ENCODE measurements at places on chromosomes 5 and 9.
A peak's percentile ranks its signal among the peaks of the same experiment; 100 is the strongest.

DNA sequence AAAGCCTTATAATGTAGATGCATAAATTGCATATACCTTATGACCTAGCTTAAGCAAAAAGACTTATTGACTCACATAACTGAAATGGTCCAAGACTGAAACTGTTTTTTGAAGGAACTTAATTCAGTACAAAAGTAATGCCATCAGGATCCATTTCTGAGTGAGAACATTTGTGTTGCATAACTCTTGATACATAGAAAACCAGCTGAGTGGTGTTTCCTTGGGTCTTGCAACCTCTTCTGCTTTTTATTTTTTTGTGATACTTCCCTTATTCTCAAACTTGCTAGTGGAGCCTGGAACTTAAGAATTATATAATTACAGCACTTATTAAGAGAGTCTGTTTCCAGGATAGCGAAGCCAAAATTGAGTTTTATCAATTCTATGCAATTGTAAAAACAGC lies 272.0 kb downstream of the MAN2A1 start:
- no peak for DNase-seq

DNA sequence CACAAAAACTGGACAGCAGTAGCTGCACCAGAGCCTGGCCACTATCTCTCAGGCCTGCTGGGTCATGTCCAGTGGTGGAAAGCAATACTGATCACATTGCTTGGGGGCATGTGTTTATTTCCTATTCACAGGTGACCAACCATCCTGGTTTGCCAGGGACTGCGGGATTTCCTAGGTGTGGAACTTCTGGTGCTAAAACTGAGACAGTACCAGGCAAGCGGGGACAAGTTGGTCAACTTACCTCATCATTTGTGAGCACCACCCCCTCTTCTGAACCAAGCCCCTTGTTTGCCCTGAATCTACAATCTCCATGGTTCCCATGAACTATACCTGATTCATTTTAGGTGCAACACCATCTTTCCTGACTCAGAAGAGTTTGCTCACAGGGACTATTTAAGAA lies 81.3 kb downstream of the TNC start:
- DNase-seq = no peak

DNA sequence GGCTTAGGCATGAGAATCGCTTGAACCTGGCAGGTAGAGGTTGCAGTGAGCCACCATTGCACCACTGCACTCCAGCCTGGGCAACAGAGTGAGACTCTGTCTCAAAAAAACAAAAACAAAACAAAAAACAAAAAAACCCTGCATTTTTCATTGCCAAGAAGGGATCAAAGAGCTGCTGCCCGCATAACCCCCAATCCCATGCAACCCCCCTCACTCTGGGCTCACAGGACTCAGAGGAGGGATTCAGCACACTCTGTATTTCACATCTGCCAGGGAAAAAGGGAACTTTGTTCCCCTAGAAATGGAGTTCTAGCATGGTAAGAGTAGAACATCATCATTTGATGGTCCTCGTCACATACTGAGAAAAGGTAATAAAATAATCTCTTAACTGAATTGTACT lies 153.9 kb upstream of the GNA14 start:
- DNase-seq = no peak

GRCh38 chr5:58460002-58460731 lies at the start of gene PLK2:
TSS of gene PLK2 (minus strand) at chr5:58460086. CDS start at chr5:58459959, 127 bp downstream.
- DNase-seq = peak; percentile 91

DNA sequence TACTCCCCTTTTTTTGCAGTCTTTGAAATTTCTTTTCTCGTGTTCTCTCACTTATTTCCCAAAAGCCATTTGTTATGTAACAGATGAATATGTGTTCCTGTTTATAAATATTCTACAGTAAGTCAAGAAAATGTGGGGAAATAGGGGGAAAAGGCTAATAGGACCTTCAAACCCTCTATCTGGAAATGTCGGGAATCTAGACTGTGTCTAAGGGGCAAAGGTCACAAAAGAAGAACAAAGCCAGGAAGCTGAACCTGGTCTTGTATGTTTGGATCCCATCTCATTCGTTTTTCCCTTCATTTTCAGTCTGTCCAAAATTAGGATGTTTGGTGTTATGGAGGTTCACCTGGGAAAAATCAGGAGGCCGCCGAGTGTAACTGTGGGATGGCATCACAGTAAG lies 490.3 kb downstream of the NR2F1-AS1 start:
- DNase-seq = no peak

- no peak for DNase-seq
Observed at GRCh38 chr9:79492092-79493009, 79.4 kb upstream of the TLE4 start.

GRCh38 chr9:77980622-77981021 lies 51.0 kb downstream of the GNAQ start:
- no peak for DNase-seq

GRCh38 chr5:40386289-40386688 lies 293.4 kb upstream of the PTGER4 start:
- DNase-seq = peak; percentile 65

- DNase-seq = no peak
Observed at GRCh38 chr5:116340799-116341198, 233.8 kb downstream of the SEMA6A start.

- DNase-seq = no peak
Observed at GRCh38 chr9:119884438-119884837, 515.2 kb upstream of the BRINP1 start.

- DNase-seq = no peak
Observed at GRCh38 chr9:71357346-71357745, 235.9 kb upstream of the TRPM3 start.

DNA sequence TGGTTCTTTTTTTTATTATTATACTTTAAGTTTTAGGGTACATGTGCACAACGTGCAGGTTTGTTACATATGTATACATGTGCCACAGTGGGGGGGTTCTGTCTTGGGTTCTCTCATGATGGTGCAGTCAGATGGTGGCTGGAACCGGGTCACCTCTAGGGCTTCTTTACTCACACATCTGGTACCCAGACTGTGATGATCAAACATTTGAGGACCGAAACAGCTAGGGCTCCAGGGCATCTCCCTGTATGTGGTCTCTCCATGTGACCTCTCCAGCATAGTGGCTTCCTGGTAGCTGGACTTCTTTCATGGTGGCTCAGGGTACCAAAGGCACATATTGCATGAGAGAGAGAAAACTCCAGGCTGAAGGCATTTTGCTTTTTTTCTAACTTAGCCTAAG lies 9.8 kb upstream of the CRHBP start:
- DNase-seq = no peak

DNA sequence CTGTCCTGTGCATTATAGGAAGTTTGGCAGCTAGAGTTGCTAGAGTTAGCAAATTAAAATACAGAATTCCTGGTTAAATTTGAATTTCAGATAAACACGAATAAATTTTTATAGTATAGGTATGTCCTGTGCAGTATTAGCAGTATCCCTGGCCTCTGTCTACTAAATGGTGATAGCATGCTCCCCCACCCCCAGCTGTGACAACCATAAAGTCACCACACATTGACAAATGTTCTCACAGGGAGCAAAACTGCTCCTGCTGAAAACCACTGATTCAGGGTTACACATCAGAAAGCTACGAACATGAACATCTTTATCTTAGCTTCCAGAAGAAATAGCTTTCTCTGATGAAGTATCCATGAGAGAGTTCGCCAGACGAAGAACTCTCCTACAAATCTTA lies 91.8 kb upstream of the CCDC112 start:
- no peak for DNase-seq

DNA sequence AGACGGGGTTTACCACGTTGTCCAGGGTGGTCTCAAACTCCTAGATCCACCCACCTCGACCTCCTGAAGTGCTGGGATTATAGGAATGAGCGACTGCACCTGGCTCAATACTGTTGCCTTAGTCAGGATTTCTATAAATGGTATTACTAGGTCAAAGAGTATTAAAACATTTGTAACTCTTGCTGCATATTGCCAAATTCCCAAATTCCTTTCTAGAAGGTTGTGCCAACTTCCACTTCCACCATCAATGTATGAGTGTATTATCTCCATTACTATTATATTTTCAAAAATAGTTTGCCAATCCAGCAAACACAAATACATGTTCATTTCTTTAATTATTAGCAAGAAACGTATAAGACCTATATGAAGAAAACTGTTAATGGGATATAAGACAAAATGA lies 10.6 kb downstream of the PTGR1 start:
- DNase-seq = no peak

GRCh38 chr9:130932255-130933079 lies 6.6 kb downstream of the FIBCD1 start:
- no peak for DNase-seq

Measured in CD4-positive, alpha-beta T cell treated with Interleukin-2 at 100 ng/mL for 4 hours (primary cell).